ENCODE measurements at places on chromosomes 5 and 9.
A peak's percentile ranks its signal among the peaks of the same experiment; 100 is the strongest.

- DNase-seq, result no peak
Measured at GRCh38 chr5:31551878-31552277, 19.8 kb downstream of the C5orf22 start.

DNA sequence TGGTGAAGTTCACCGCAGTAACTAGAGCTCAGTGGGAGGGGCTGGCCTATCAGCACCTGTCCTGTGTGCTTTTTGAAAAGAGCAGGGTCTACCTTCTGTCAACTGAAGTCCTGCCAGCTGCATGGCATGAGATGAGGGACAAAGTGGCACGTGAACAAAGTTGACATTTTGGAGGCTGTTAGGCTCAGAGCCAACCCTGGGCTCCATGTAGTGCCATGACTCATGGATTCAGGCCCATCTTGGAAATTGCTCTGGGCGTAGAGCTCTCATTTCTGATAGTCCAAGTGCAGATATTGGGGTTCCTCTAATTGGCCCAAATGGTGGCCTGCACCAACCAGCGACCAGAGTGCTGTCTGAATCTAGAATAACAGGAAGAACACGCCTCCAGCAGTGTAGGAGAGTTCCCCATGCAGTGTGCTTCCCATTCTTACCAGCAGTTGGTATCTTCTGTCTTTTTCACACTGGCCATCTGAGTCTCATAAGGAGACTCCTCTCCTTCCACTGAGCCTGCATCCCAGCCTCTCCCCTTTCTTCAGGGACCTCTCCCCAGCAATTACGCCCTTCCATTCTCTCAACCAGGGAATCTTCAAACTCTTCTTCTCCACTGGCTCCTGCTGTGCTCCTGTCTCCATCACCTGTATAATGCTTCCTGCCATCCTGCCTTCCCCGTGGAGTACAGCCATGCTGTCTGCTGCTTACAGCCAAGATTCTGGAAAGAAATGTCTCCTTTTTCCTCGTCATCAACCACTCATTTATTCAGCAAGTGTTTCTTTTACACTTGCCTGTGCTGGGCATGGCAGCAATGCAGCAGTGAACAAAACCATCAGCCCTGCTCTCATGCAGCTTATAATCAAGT lies 30.4 kb downstream of the IRF1 start:
- no peak for DNase-seq

DNA sequence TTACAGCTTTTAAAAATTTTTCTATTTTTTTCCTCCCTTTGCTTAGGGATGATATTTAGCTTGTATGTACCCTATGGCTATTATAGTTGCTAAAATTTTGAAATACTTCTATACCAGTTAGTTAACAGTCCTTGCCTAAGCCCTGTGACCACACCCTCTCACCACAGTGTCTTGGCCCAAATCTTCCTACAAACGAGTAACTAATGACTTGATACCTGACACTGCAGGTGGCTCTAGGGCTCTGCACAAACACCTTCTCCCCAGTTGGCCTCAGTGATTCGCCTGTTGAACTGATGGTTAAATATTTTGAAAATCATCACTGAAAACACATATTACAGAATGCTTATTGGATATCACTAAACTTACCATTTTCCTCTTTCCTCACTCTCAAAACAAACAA lies 449.6 kb upstream of the CHD1 start:
- DNase-seq, result no peak

GRCh38 chr5:60352992-60353599 lies 346.9 kb downstream of the DEPDC1B start:
- no peak for DNase-seq

DNA sequence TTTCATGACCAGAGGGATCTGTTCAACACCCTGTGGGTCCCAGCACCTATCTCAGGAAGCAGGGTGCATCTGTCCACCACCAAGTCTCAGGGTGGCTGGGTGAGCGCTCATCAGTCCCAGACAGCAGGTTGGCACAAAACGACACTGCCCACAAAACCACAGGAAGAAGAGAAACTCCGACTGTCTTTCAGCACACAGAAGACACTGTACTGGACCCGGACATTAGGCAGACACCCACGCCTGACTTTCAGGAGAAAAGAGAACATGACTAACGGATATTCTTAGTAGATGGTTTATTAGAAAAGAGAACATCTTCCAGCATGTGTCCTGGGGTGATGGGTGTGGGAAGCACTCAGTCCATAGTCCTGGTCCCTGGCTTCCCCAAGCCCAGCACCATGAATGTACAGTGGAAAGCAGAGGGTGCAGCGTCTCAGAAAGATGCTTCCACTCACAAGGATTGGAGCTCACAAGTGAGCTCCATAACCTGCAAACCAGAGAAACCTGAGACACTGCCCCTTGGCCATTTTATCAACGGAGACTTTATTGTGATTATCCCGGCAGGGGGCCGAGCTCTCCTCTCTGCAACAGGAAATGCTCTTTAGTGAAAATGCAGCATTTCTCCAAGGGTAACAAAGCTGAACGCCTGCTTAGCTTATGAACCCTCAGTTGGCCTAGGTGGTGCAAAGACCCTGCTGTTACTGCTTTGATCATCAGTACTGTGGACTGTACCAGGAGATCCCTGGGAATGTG lies 35.8 kb upstream of the LCP2 start:
- peak; percentile 50 for DNase-seq

GRCh38 chr9:38286357-38286756 lies 106.1 kb upstream of the ALDH1B1 start:
- DNase-seq, result no peak

DNA sequence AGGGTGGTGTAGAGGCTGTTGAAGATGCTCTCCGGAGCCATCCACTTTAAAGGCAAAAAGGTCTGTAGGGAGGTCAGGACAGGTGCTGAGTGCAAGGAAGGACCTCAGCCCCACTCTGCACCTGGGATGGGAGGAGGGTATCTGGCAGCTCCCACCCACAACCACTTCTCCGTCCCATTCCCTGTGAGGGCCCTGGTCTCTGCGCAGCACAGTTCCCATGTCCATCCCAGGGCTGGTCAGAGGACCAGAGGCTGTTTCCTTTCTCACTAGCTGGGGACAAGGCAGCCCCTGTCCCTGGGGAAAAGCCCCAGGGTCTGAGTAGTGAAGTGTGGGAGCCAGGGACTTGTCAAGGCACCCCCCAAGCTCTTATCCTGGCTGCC lies 33.7 kb upstream of the CSF1R start:
- DNase-seq, result no peak

- no peak for DNase-seq
Measured at GRCh38 chr9:99451112-99451606, 229.1 kb downstream of the SEC61B start.

- no peak for DNase-seq
Measured at GRCh38 chr5:37988454-37989046, 148.7 kb upstream of the GDNF start.

DNA sequence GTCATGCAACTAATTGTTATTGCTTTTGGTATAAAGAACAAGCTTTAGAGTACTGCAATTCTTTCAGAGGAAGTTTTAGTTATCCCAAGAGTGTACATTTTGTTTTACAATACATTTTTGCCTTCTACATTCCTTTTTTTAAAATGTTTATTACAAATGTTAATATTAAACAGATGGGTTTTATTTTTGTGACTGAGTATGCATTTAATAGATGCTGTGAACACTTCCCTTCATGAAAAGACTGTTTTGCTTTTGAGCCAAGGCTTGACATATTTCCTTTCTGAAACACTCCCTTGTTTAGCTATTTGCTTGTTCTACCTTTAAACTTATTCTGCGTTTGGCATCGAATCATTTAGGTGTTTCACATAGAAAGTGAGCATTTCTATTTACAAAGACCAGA lies 14.8 kb upstream of the ZNF474 start:
- DNase-seq, result no peak

- DNase-seq, result no peak
Measured at GRCh38 chr5:135034963-135035677, 1.1 kb upstream of the PITX1 start.

- no peak for DNase-seq
Measured at GRCh38 chr5:157076558-157076957, 17.6 kb upstream of the HAVCR1 start.

DNA sequence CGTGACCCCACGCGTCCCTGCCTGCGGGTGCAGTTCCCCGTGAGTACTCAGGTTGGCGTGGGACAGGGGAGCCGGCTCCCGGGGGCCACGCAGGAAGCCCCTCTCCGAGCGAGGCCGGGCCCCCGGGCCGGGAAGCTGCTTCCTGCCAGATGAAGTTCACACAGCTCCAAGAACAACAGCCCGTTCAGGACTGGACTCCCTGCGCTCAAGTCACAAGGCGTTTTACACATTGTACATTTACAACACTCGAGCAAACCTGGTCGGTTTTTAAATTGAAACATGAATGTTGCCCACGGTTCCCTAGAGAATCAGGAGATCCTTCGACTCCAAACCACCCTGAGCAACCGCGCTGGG lies 22.4 kb downstream of the SLC9A3 start:
- DNase-seq, result no peak

All from mammary epithelial cell (primary cell).